Karpas-422 (cell line): ENCODE measurements at places on chromosomes 11 and 22.

GRCh38 chr11:24373516-24373915, 123.3 kb upstream of the LUZP2 start:
- no peak for DNase-seq

DNA sequence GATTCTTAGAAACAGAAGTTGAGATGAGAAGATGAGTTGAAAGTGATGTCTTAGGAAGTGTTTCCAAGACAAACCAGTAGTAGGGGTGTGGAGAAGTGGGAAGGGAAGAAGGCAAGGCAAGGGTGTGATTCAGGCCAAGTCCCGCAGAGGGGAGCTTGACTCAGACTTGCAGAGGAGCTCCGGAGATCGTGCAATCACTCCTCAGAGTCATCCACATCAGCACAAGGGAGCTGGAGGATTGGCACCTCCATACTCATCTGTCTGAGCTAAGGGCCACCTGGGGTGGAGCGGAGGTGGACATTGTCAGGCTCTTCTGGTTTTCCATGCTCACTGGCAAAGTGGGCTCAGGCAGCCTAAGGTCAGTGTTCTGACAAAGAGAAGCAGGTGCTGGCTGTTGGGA, 44.4 kb downstream of the CHRDL2 start:
- no peak for DNase-seq

DNA sequence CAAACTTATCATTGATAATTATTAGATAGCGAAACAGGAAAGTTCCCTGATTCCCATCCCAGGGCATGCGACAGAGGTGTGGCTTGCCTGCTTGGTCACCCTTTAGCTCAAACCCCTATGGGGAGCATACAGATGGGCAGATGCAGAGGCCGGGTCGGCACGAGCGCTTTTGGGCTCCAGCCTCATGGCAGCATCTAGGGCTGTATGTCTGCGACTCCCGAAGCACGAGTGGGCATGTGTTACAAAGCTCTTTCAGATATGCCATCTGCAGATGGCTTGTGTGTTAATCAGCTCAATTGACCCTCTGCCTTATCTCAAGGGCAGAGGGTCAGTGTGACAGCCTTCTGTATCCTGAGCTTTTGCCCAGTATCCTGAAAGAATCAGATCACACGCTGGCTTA, 2069.3 kb upstream of the RAG2 start:
- no peak for DNase-seq

GRCh38 chr22:37662039-37662438, 3.5 kb downstream of the PDXP start:
- no peak for DNase-seq

DNA sequence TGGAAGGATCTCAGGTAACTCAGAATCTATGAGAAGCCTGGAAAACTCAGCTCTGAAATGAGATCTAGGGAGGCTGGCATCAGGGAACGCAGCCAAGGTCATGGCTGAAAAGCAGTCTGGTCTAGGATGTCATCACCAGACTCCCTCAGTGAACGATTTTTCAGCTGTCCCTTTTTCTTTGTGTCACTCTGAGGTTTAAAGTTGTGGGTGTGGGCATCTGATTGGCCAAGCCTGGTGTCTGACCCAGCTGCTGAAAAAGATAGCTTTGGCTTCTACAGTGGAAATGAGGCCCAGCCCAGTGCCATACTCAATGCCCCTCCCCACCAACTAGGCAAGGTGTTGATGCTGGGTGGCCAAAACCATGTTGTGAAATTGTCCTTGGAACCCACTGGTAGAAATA, 14.5 kb downstream of the RPS3 start:
- no peak for DNase-seq

DNA sequence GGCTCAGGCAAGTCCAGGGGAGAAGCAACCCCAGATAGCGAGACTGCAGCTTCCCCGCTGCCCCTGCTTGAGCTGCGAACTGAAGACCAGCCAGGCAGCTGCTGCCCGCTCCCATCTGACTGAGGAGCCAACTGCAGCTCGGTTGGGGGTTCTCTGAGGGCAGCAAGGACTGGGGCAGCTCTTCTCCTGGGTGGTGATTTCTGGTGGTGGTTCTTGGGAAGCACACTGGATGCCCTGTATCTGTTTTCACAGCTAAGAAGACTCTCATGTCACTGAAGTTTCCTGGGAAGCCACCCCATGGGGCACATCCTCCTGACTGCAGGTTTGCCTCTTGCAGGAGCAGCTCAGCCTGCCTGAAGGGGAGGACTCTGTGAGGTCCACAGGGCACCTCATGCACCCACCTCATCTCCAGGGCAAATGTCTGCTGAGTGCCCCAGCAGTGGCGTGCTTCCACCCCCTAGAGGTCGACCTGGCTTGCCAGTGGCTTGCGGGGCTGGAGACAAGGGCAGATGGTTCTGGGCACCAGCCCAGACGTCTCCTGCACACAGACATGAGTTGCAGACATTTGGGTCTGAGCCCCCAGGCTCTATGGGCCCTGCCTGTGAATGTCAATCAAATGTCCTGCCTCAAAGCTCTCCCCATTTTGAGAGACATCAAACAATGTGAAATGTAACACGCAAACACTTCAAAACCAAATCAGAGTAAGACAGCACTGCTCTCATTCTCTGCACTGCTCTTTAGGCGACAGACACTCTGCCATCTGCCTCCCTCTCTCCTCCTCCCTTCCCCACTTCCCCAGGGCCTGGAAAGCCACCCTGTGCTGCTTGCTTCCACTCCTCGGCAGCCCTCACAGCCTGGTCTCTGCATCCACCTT, 800.9 kb downstream of the BRD1 start:
- peak; percentile 73 for DNase-seq

DNA sequence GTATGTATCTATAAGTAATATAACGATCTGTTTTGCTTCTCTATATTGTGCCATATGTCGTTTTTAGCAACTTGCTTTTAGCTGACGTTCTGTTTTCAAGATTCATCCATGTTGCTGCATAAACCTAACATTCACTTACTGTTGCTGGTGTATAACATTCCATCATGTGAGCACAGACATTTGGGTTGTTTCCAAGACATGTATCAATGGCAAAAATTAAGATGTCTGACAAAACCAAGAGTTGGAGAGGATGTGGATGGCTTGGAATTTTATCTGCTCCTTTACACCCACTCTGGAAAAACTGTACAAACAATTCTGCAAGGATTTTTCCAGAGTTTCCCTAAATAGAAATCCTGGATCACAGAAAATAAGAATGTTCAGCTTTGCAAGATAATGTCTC, 40.9 kb downstream of the DGCR2 start:
- no peak for DNase-seq

DNA sequence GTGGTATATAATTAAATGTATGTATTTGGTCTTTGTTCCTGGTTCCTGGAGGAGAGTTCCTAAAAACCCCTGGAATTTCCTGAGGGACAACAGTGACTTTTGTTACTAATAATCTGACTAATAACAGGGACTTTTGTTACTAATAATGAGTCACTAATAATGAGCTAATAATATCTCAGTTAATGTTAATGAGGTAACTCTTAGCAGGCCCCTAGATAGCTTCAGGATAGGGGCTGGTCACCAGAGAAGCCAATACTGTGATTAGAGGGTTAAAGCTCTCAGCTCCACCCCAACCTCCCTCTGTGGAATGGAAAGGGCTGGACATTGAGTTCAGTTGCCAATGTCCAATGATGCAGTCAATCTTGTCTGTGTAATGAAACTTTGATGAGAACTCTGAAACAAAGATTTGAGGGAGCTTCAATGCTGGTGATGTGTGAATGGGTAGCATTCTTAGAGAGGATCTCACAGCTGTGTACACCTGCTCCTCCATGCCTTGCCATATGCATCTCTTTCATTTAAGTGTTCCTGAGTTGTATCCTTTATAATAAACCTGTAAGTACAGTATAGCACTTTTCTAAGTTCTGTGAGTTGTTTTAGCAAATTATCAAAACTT, 1431.4 kb upstream of the TENM4 start:
- DNase-seq: no peak

- peak; percentile 74 for DNase-seq
Observed at GRCh38 chr11:612201-612960, 3.4 kb downstream of the IRF7 start.

- DNase-seq: no peak
Observed at GRCh38 chr22:30891781-30892180, 76.8 kb downstream of the MORC2 start.

DNA sequence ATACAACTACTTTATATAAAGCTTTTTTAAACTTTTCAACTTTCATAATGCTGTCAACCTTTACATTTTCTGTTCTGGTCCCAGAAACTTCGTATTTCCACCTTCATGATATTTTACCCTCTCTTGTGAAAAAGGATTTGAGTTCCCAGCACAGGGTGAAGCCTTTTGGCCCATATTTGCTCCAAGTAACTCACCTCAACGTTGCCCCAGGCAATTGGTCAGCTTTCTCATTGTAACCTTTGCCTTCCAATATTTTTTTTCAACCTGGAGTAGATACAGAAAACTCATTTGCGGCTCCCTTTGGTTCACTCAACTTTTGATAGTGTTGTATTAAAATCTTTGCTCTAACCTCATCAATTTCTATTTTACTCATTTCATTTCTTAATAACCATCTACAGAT, 21.1 kb upstream of the FAR1 start:
- no peak for DNase-seq

DNA sequence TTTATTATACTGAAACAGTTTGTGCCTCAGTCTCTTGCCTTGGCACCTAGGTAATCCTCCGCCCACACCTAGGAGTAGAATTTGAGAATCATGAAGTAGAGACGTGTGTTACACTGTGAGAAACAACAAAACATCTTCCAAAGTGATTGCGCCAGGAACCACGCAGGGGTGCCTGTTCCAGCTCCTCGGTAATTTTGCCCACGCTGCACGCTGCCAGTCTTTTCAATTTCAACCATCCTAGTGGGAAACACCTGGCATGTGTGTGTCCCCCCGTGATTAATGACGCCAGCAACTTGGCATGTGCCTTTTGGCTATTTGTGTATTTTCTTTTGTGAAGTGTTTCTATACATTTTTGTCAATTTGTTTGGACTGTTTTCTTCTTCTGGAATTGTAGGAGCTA, 919.1 kb downstream of the BRD1 start:
- no peak for DNase-seq

- DNase-seq: no peak
Observed at GRCh38 chr11:62671236-62671607, 251 bp upstream of the UQCC3 start.

DNA sequence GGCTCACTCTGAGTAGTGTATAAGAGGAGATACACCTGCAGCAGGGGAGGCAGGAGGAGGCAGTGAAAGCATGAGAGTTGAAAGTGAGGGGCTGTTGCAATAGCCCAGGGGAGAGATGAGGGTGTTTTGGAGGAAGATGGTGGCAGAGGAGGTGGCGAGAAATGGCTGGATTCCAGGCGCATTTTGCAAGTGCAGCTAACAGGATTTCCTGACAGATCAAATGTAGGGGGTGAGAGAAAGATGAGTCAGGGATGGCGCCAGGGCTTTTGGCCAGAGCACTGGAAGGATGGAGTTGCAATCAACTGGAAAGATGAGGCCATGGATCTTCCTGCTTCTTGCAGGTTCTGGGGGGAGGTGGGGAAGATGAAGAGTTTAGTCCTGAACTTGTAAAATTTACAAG, 16.8 kb upstream of the TSPAN18 start:
- no peak for DNase-seq

GRCh38 chr11:12220305-12220704, 109.9 kb downstream of the MICAL2 start:
- no peak for DNase-seq

DNA sequence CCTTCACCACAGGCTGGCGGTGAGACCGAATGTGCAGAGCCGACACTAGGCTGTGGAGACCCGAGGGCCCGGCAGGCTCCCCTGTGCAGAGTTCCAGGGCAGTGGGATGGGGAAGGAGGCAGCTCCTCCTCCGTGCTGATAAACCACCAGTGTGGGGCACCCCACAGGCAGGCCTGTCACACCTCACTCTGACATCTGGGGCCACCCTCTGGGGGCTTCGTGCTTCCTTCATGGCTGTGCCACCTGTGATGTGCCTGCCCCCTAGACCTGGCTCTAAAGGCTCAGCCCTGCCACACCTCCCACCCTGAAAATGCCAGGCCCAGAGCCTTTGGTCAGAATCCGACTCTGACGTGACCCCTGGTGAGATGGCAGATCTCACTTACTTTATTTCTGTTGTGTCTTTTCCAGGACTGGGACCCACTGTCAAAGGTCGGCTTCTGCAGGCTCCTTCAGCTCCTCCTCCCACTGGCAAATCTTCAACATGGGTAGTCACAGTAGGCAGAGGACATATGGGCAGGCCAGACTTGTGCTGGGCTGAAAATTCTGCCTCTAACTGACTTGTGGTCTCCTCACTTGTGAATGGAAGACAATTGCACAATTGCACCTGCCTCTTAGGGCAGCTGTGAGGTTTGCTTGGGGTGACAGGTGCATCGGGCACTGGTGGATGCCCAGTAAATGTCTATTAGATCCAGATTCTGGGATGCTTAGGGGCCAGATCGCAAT, 46.2 kb upstream of the TSKU start:
- DNase-seq: no peak

DNA sequence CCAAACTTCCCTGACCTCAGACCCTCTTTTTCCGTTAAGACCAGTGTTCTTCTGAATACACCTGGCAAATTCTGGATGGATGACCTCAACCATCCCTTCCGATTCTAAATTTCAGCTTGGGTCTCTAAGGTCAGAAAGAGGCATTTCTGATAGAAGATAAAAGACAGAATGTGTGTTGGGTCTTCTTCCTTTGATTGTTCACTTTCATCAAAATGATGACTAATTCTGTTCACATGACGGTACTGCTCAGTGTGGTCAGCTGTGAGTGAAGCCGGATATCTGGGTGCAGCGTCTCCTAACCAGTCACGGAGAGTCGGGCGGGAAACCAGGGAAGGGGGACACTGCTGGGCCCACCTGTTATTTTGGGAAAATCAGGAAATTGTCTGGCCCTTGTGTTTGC, 151.6 kb upstream of the NAV2 start:
- no peak for DNase-seq

DNA sequence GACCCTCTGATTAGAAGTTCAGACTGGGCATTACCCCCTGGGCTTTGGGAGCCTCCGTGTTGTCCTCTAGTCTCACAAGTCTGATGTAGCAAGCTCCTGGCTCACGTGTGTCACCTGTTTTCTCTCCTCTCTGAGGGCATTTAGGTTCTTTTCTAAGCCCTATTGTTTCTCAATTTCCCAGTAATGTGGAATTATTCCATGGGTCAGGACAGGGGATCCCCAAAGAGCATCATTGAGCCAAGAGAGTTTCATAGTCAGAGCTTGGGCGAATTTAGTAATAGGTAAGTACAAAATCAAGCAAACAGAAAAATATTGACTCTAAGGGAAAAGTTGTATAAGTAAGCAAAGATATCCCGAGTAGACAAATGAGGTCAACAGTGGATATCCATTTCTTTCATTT, 57.3 kb downstream of the PPP6R2 start:
- no peak for DNase-seq

GRCh38 chr11:102581066-102581465, 44.1 kb downstream of the MMP20 start:
- no peak for DNase-seq

- no peak for DNase-seq
Observed at GRCh38 chr11:117519590-117519989, 191.9 kb downstream of the CEP164 start.

- no peak for DNase-seq
Observed at GRCh38 chr11:126410649-126411048, 55.2 kb downstream of the ST3GAL4 start.
